CD4-positive, CD25-positive, alpha-beta regulatory T cell (primary cell): ENCODE measurements at places on chromosomes 3 and 15.

DNA sequence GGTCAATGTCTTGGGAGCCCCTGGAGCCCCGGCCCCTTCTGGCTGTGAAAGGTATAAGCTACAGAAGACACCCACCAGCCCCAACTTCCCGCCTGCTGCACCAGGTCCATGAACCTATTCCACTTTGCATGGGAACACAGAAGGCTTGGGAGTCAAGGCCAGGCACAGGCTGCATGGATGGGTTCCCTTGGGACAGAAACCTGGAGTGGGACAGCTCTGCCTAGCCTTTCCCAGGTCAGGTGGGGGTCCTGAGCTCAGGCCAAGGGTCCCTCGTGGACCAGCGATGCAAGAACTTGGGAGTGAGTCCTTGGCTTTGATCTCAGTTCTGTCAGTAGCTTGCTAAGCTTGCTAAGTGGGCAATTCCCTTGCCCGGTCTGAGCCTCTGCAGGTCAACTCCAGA lies 25.0 kb downstream of the TKT start:
- no peak for DNase-seq

- DNase-seq = no peak
Observed at GRCh38 chr3:113966172-113966571, 18.4 kb downstream of the ZDHHC23 start.

DNA sequence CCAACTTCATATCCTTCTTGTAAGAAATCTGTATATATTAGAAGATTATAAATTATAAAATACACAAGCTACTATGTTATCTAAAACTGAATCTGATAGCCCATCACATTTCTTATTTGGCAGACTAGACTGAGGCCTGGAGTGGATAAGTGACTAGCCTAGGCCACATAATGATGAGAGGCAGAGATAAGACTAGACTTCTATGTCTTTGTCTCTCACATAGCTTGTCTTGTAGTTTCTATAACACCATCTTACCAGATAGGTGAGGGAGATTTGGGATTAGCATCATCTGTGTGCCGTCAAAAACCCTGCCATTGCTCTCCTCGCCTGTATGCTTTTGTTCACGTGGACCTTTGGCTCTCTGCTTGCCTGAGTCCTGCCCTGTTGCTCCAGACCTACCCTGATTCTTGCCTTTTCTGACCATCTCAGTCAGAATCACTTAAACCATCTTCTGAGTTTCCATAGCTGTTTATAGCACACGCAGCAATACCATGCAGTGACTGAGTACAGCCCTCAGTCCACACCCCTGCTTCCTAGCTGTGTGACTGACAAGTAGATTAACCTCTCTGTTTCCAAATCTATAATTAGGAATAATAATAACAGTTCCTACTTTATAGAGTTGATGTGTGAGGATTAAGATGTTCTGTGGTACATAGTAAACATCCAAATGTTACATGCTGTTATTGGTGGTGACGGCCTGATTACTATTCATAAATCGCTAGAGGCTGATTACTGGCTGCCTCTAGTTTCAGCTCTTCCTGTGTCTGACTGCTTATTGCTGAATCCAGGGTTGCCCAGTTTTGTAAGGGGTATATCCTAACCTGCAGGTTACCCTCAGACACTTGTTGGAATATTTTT lies 49.7 kb downstream of the PDE8A start:
- DNase-seq = peak; percentile 36

GRCh38 chr15:34292621-34293020 lies 45.0 kb downstream of the SLC12A6 start:
- DNase-seq = no peak

GRCh38 chr3:189999718-190000117 lies 121.0 kb downstream of the P3H2 start:
- DNase-seq = no peak

DNA sequence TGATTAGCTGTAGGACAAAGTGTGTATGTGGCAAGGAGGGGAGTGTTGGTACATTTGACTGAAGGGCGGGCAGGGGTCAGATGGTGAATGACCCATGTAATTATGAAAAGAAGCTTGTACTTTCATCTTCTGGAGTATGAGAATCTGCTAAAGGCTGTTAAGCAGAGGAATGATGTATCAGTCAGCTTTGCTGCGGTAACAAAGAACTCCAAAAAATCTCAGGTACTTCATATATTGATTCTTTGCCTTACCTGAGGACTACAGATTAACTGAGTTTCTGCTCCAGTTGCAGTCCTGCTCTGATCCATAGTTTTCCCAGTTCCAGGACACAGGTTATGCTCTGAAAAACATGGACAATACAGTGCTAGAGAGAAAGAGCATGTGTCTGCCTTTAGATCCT lies 115.1 kb downstream of the NEK11 start:
- DNase-seq = no peak

DNA sequence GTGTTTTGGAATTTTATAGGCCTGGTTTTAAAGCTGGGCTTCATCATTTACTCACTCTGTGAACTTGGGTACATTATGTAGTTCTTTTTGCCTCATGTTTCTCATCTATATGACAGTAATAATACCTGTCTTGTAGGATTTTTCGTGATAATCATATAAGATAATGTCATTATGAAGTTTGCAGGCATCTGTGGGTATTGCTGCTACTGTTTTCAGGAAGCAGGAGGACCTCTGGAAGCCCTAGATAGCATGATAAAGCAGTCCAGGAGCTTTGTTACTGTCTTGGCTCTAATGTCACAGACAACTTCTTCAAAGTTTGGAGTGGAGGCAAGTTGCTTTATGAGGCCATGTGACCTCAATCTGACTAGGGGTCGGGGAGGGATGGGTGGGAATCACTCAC lies 145.0 kb upstream of the MEIS2 start:
- no peak for DNase-seq

GRCh38 chr3:126149256-126149902 lies 31.0 kb downstream of the ALDH1L1 start:
- DNase-seq = no peak

DNA sequence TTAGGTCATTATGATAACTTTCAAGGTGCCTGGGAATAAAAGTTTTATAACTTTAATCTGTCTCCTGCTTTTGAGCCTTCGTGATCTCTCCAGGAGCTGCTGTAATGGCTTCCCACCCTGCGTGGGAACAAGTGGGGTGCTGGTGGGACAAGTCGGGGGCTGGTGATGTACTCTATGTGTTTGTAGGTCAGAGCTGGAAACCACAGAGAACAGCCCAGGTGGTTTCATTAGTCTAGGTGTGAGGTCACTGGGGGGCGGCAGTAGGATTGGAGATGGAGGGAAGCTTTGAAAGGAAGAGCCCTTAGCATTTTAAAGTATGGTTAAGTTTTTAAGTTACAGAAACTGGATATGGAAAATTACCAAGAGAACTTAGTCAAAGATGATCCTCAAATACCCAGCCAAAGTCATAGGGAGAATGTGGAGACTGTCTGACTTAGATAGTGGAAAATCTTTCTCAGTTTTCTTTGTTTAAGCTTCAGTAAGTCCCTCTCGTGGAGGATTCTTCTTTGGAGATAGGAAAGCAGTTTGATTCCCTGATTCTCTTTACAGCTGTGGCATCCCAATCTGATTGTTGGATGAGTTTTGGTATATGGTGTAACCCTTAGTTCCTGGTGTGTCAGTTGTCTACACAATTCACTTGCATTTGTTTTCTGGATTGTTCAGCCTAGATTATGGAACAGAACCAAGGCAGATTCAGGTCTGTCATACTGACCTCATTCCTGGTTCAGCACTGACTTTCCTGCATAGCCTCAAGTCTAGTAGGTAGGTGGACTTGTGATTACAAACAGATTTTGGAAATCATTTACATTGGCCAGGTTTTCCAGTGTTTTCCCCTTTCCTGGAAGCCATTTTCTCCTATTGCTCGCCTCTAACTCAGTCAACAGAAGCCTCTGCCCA lies 115.6 kb downstream of the FNDC3B start:
- DNase-seq = no peak

- no peak for DNase-seq
Observed at GRCh38 chr3:46282041-46282440, 39.8 kb downstream of the CCR3 start.

- no peak for DNase-seq
Observed at GRCh38 chr3:28150465-28151206, 90.8 kb upstream of the CMC1 start.

GRCh38 chr3:32102289-32102688 lies 4.1 kb upstream of the GPD1L start:
- no peak for DNase-seq

DNA sequence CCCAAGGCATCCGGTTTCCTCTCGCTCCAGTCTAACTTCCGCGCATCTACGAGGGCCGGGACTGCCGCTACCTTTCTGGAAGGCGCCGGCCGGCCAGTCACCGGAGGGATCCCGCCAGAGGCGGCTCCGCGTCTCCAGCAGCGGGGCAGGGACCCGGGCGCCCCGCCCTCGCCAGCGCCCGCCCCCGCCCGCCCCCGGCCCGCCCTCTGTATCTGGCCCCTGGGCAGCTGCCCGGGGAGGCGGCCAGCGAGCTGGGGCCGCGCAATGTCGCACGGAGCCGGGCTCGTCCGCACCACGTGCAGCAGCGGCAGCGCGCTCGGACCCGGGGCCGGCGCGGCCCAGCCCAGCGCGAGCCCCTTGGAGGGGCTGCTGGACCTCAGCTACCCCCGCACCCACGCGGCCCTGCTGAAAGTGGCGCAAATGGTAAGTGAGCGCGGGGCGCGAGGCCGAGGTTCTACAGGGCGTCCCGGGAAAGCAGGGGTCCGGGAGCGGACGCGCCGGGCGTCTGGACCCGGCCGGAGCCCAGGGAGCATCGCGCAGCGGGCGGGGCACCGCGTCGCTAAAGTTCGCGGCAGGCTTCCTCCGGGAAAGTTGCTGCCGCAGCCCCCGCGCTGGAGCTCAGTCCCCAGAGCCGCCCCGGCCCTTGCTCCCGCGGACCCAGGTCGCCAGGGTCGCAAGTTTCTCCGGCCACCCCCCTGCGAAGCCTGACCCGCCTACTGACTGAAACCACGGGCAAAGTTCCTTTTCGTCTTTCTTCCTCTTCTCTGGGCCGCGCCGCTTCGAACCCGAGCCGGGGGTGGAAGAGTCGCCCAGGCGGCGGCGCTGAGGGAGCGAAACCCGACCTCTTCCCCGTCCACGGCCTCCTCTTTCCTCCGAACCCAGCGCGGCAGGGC lies at the start of gene CMTM7:
Gene CMTM7, plus strand, starts transcription at position 211 of the 893 bp plus-strand sequence. Its CDS starts 54 bp downstream, at position 265.
- DNase-seq = peak; percentile 68
